ENCODE measurements at places on chromosomes 16 and 17.

GRCh38 chr17:3959921-3960601 lies 4.2 kb downstream of the ATP2A3 start:
- DNase-seq = no peak

DNA sequence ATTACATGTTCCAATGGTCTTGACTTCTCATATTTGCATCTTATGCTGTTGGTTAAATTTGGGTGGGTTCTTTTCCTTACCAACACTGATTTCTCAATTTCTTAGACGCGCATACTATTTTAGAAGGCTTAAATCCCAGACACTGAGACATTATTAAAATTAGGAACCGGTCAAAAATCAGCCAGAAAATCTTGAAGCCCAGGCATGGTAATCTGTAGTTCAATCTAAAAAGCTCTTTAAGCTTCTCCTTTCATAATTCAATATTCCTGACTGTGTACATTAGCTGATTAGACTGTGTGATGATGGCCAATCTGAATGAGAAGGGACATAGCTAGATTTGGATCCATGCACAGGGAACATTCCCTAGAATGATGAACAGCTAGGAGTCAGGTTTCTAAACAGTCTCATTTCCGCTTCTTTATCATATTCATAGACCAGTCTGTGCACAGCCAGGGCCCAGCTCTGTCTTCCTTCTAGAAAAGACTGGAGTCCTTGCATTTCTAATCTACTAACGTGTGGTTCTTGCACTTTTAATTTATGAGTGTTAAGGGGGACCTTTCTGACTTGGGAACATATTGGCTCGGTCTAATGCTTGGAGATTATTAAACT lies 189.3 kb downstream of the AATF start:
- DNase-seq = no peak

DNA sequence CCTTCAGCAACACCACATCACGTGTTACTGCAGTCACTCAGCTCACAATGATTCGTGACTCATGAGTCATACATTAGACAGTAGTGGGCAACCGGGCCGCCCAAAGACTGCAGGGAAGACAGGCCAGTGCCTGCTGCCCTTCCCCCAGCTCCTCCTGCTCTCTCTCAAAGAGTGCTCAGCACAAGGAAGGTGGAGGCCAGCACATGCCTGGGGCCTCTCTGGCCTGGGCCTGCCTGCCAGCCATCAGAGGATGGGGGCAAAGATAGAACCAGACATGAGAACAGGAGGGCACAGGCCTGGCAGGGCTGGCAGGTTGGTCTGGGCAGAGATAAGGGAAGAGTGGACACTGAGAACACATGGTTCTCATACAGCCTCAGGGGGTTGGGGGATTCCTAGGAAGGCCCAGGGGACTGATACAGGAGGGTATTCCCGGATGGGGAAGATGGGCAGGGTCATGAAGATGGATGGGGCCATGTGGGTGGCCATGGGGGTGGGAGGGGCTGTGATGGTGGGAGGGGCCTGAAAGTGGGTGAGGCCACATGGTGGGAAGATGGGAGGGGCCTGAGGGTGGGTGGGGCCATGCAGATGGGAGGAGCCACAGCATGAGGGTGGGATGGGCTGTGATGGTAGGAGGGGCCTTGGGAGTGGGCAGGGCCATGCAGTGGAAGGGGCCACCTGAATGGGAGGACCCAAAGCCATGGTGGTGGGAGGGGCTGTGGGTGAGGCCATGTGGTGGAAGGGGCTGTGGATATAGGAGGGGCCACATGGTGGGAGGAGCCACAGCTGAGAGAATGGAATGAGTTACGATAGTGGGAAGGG lies 29.0 kb downstream of the KATNB1 start:
- peak; percentile 72 for DNase-seq

DNA sequence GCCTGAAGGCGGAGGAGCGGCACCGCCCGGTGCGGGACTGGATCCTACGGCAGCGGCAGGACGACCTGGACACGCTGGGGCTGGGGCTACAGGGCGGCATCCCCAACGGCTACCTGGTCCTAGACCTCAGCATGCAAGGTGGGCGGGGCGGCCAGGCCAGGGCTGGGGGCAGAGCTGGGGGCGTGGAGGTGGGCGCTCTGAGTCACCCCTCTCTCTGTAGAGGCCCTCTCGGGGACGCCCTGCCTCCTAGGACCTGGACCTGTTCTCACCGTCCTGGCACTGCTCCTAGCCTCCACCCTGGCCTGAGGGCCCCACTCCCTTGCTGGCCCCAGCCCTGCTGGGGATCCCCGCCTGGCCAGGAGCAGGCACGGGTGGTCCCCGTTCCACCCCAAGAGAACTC lies 7.9 kb downstream of the MSLN start:
- no peak for DNase-seq

DNA sequence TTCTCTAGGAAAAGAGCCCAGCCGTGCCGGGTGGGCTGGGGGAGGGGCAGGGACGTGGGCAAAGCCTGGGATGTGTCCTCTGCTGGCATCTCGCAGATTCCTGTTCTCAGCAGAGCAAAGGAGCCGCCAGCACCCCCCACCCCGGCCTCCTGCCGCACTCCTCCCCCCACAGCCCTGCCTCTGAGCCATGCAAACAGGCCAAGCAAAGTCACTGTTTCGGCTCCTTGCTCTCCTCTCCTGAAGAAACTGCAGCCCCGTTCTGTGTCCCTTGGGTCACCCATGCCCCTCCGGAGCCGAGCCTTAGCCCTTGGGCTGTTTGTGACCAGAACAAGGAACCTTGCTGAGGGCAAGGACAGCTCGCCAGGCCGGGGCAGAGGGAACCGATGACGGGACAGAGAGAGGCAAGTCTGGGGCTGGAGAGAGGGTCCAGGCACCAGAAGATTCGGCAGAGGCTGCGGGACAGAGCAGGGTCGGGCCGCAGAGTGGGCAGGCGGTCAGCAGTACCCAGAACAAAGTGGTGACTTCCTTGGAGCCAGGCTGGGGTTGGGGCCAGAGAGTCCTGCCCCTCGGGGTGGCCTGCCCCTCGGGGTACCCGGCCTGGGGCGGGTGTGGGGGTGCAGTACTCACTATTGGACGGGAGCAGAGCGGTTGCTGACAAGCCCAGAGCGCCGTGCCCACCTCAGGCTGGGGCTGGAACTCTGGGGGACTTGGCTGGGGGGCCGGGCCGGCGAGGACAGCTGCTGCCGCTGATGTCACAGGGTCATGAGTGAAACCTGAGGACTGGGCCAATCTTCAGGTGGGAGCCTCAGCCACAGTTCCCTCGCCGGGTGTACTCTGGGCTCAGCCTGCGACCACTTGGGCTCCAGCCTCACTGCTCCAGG lies 9.2 kb upstream of the PRR29 start:
- no peak for DNase-seq

DNA sequence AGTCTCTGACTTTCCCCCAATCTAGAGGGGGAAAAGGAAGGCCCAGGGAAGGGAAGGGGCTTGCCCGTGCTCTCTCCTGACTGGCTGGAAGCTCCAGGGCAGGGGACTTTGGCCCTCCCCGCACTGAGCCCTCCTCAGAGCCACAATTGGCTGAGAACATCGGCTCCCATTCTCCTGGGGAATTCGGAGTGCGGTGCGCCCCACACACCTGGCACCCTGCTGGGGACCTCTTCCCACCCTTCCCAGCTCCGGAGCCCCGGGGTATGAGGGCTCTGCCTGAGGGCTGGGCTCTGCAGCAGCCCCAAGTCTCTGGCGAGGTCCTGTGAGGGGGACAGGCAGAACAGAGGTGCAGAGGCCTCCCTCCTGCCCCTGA lies 36.0 kb downstream of the PIMREG start:
- DNase-seq = no peak

DNA sequence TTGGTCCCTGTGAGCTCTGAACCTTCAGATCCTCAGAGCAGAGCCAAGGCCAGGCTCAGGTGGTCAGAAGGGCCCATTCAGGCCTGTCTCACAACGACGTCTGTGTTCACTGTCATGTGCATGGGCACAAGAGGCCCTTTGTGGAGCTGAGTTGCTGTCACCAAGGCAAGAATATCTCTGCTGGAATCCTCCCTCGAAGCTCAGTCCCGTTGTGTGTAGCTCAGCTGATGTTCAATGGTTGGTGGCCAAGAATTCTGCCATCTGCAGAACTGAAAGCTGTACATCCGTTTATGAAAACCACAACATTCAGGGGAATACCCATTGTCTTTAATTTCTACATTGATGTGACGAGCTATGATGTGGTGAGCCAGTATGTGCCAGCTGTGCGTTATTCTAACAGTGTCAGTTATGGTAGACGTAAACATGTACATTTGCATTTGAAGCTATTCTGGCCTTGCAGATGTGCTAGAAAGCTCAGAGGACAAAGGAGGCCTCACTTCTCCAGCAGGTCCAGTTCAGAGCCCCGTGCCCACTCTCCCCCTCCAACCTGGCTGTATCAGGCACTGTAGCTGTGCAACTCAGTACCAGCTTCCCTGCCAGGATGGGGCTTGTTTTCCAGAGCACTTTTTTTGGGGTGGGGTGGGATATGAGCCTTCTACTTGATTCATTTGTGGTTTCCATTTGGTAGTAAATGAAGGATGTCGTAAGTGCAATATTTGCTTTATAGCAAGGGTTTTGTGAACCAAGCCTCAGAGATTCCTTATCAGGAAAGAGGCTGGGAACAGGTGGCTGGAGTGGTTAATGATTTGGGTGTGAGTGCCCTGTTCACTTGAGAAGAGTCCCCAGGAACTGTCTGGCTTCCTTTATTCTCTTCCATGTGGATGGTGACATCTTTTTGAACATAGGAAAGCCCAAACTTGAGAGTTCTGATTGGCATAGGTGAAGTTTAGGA lies 56.1 kb downstream of the B9D1 start:
- DNase-seq = no peak

DNA sequence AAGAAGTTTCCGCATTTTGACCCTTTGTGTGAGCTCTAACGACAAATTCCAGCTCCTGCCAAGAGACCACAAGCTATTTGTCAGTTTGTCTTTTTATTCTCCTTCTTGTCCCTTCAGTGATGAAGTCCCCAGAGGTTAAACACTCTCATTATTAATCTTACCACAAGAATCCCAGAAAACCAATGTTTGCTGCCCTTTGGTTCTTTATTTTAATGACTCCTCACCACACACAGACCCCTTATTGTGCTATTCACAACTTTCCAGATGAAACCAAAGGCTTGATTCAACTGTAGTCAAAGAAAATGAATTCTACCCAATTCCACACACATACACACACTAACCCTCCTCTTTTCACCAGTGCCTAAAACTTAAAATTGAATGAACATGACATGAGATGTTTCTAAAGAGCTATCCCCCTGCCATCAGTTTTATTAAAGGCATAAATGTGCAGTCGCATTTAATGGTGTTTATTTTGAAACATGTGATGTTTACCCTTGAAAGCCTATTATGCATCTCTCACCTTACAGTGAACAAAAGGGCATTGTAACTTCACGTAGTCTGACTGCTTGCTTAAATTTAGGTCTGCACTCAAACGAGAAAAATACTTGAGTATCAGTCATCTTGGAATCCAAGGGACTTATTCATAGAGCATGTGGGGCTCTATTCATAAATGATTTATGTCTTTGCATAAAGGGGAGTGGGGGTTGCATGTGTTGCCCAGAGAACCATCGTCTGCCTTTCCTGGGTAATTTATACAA lies 44.1 kb downstream of the PCTP start:
- no peak for DNase-seq

DNA sequence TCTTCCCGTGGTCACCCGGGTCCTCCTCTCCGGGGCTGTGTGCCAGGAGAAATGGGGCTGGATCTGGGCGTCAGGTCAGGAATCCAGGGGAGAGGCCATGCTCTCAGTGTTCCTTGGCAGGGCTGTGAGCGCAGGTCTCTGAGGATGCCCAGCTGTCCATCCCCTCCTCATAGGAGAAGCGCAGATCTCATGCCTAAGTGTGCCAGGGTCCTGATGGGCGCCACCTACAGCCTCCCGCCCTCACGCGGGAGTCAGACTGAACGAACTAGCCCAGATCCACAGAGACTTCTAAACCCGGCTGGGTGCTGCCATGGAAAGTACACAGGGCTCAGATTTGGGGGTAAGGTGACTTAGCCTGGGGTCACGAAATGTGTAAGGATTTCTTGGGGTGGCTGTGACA lies 24.3 kb downstream of the MGRN1 start:
- DNase-seq = no peak

GRCh38 chr16:4052801-4053293 lies 63.4 kb downstream of the ADCY9 start:
- peak; percentile 61 for DNase-seq

DNA sequence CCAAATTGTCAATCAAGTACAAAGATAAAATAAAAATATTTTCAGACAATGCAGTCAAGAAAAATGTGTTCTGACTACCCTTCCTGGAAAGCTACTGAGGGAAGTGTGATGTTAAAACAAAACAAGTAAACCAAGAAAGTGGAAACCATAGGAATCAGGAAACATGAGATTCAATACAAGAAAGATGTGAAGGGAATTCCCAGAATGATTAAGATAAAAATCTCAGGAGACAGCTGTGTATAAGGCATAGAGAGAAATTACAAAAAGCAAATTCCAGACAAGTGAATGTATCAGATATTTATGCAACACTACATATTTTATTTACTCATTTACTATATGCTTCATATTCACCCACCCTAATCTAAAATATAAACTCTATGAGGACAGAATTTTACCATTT lies 32.2 kb downstream of the TRIM37 start:
- peak; percentile 91 for DNase-seq

- DNase-seq = no peak
Measured at GRCh38 chr16:12255919-12256665, 279.6 kb downstream of the SNX29 start.

- no peak for DNase-seq
Measured at GRCh38 chr16:83011939-83012338, 385.2 kb downstream of the CDH13 start.

GRCh38 chr16:78984324-78984723 lies 616.2 kb downstream of the MAF start:
- DNase-seq = no peak

- no peak for DNase-seq
Measured at GRCh38 chr17:73998653-73999645, 204.5 kb upstream of the RPL38 start.

- DNase-seq = no peak
Measured at GRCh38 chr16:57502048-57502775, 15.9 kb upstream of the DOK4 start.

GRCh38 chr17:10116267-10116666 lies 82.1 kb downstream of the GAS7 start:
- DNase-seq = no peak

DNA sequence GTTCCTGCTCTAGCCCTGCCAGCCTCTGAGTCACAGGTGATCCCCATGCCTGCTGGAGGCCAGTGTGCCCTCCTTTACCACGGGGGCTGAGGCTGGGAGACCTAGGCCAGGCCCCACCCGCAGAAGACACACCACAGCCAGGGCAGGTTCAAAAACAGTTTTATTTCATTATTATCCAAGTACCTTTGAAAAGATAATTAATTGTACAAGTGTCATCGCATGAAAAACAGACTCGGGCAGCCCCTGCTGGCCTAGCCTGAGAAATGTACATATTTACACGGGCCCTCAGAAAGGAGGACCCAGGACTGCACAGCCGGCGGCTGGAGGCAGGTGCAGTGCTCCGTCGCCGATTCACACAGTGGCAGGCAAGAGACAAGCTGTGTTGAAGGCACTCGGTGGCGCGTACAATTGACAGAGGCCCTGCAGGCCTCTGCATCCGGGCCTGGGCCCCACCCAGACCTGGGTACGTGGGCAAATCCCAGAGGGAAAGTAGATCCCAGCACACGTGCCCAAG lies 4.4 kb downstream of the PDIA2 start:
- DNase-seq = no peak

- DNase-seq = no peak
Measured at GRCh38 chr17:56521414-56522141, 71.9 kb upstream of the NOG start.

All from cardiac fibroblast (primary cell).